Cardiac fibroblast (primary cell): ENCODE measurements at places on chromosomes 16 and 17.

DNA sequence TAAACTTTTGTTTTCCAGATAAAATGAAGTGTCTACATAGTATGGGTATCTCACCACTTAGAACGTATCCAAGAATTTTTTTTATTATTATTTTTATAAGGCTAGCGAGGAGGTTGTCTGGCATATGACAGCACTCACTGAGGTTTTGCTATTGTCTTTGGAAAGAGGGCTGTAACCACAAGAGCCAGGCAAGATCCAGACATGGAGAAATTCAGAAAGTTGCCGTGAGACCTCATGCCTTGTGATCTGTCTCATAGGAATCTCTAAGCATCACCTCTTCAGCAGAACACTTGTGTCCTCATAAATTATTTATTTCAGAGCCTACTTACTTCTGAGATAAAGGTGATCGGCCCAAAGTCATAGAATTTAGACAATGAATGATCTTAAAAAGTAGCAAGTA is 410.8 kb downstream of the CDH11 start:
- DNase-seq = no peak

DNA sequence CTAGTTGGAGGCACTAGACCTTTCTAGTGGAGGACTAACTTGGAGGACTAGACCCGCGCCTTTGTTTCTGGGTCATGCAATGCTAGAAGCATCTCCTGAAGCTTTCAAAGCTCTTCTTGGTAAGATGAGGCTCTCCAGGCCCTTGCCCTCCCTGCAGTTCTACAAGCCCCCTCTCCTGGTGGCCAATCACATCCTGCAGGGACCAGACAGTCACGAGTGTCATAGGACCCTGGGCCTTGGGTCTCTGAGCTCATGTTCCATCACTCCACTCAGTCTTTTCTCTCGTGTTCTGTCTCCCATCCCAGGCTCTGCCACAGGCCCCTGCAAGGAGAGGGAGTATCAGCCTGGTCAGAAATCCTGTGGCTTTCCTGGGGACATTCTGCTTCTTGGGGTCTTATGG is 119.6 kb downstream of the CYLD start:
- DNase-seq = no peak

DNA sequence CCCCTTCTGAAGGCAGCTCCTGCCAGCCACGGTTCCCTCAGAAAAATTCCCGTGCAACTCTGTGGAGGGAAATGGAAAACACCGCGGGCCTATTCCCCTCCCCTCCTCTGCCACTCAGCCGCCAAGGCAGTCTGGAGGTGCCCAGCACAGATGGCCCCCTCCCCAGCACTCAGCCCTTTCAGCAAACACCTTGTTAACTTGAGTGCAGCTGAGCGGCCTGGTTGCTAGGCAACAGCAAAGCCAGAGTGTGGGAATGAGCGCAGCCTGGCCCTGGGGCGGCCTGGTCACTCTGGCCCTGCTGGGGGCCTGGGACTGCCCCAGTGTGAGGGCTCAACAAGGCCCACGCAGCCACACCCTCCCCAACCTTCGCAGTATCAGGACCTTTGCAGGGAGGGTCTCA is 32.8 kb downstream of the CACNA1G start:
- DNase-seq = no peak

- no peak for DNase-seq
Observed at GRCh38 chr16:12392585-12393091, 411.0 kb downstream of the CPPED1 start.

GRCh38 chr17:63294776-63295175 is 151.3 kb downstream of the CYB561 start:
- DNase-seq = no peak

GRCh38 chr16:12455287-12455798 is 348.3 kb downstream of the CPPED1 start:
- DNase-seq = peak; percentile 66

DNA sequence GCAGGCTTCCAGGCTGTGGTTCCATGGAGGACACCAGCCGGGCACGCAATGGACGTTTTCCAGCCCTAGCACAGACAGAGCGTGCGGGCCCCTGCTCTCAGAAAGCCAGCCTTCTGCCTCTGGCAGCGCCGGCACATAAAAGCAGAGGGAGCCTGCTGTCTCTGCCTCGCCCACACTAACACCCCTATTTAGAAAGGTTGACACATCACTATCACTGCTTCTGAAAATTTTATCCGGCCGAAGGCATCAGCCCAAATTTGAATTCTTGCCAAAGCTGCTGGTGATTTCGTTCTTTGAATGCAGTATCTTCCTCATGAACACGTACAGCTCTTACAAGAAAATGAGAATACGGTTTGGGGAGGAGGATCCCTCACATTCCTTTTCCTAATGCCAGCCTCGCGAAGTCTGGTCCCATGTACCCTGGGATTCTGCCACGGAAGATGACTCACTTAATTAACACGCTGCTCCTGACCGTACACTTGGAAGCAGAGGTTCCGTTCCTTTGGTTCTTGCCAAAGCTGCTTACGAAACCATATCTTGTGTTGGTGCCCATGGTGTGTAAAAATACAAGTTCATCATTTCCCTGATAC is 1.3 kb upstream of the RAB11FIP3 start:
- peak; percentile 97 for DNase-seq

DNA sequence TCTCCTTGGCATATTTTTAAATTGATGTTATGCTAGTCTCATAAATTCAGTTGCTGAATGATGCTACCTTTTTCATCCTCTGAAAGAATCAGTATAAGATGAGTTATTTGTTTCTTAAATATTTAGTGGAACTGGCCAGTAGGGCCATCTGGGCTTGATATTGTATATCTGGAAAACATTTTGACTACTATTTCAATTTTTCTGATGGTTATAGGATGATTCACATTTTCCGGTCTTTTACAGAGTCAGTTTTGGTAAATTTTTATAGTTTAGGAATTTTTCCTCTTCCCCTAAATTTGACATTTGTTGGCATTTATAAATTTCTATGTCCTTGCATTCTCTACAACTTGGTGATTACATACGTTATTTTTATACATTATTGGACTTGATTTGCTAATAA is 296.3 kb upstream of the AXIN2 start:
- DNase-seq = no peak

- peak; percentile 7 for DNase-seq
Observed at GRCh38 chr16:69031877-69032301, 73.6 kb upstream of the HAS3 start.

DNA sequence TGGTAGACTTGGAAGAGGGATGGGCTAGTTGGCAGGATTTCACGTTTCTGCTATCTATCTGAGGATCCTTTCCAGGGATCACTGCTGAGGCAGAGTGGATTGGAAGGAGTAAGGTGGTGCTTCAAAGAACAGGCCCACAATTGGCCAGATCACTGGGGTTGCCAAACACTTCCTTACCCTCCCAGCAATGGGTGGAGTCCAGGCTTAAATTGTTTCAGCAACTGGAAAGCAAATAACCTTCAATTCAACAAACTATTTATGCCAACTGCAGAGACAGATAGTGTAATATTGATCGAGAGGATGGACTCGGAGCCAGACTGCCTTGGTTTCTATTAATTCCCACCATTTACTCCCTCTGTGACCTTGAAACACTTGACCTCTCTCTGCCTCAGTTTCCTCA is 2.1 kb downstream of the ARRB2 start:
- no peak for DNase-seq

DNA sequence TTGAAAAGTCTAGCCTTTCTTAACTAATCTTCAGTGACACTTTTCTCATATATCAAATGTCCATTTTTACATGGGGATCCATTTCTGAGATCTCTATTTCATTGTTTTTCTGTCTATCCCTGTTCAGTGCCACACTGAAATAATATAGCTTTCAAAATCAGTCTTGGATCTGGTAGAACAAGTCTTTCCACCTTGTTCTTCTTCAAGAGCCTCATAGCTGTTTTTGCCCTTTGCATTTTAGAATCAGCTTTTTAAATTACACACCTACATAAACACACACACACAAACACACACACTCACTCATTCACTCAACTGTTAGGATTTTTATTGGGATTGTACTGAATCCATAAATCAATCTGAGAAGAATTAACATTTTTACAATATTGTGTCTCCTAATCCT is 19.2 kb downstream of the GSDMB start:
- DNase-seq = no peak

GRCh38 chr16:860891-861290 is 60.4 kb upstream of the GNG13 start:
- no peak for DNase-seq

- no peak for DNase-seq
Observed at GRCh38 chr16:66258916-66259845, 107.3 kb upstream of the CDH5 start.

- DNase-seq = no peak
Observed at GRCh38 chr16:57141822-57142631, 43.8 kb downstream of the PSME3IP1 start.

DNA sequence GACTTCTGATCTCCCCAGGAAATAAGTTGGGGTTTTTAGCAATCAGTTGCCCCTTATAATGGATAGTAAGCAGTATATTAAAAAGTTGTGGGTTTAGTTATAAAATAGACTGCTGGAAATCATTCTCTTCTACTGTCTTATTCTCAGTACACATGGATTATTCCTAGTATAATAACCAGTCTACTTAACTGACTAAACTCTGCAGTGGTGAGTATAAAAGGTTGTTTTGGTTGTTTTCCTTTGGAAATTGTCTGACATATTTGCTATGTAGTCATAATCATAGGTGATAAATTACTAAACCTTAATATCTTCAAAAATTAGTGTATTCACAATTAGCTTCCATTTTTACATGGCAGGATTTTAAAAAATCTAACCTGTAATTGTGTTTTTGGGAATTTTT is 31.4 kb downstream of the CTCF start:
- no peak for DNase-seq

- no peak for DNase-seq
Observed at GRCh38 chr17:79681628-79682261, 49.0 kb upstream of the ENPP7 start.

DNA sequence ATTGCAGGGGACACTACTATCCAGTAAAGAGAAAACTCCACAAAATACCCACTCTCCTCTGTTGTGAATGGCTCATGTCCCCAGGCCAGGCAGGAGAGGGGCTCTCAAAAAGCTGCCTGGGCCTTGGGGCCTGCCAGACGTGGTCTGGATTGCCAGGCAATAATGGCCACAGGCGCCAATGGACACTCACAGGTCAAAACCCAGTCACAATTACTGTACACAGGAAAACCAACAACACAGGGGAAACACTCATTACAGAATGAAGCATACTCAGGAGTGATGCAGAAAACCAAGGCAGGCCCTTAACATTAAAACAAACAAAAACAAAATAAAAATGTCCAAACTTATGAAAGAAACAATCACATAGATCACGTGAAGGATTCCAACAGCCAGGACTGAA is 35.1 kb upstream of the SREBF1 start:
- DNase-seq = no peak

DNA sequence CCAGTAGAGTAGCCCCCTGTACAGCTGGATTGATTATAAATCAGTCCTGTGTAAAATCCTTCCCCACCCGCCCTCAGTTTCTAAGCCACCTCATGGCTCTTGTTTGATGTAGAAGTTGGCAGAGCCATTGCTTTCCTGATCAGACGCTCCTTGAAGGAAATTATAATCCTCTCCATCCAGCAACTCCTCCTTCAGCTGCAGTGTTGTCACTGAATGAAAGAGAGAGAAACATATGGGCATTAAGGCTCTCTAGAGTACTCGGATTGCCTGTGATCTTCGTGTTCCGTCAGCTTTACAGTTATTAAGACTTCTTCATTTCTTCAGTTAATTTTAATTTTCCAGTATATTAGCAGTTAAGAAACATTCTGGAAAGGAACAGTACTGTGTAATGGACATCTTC is 14.3 kb downstream of the NME2 start:
- no peak for DNase-seq

DNA sequence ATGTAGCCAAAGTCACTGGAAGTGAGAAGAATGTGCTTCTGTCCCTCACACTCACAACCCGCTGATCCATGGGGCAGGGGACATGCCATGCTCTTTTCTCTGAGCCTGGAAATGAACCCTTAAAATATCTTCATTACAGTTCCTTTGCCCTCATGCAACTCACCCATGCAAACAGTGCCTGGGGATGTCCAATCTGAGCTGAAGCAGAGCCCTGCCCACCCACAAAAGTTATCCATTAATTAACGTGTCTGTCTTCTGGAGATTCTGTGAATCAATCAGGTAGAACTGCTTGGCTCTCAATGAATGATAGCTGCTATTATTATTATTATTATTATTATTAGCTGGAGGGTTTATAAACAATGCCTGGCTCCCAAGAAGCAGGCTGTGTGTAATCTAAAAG is 133.7 kb downstream of the USP31 start:
- no peak for DNase-seq

- DNase-seq = no peak
Observed at GRCh38 chr17:34665819-34666763, 86.7 kb downstream of the TMEM132E start.

DNA sequence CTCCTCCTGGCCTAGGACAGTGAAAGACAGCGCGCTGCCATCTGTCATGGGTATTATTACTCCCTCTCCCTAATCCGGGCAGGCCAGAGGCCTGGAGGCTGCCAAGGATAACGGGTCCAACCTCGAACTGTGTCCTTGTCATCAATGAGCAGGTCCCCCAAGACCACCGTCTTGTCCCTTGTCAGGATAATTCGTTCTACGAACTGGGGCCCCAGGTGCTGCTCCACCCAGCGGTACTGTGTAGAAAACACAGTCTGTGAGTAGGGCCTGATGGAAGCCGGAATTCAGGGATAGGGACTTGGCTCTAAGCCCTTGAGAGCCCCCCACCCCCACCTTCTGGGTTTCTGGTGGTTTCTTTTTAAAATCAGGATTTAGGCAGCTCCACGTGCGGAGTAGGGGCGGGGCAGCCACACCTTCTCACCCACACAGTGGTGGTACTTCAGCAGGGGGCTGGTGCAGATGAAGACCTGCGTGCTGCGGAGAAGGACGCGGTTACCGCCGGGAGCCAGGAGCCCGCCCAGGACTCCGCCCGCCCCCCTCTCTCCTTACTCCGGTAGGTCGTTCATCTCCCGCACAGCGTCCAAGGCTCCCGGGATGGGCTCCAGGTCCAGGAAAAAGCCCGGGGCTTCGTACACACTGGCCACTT is 787 bp downstream of the NT5C start:
- DNase-seq = peak; percentile 66

GRCh38 chr16:27330542-27330941 is 16.8 kb downstream of the IL4R start:
- DNase-seq = peak; percentile 97

DNA sequence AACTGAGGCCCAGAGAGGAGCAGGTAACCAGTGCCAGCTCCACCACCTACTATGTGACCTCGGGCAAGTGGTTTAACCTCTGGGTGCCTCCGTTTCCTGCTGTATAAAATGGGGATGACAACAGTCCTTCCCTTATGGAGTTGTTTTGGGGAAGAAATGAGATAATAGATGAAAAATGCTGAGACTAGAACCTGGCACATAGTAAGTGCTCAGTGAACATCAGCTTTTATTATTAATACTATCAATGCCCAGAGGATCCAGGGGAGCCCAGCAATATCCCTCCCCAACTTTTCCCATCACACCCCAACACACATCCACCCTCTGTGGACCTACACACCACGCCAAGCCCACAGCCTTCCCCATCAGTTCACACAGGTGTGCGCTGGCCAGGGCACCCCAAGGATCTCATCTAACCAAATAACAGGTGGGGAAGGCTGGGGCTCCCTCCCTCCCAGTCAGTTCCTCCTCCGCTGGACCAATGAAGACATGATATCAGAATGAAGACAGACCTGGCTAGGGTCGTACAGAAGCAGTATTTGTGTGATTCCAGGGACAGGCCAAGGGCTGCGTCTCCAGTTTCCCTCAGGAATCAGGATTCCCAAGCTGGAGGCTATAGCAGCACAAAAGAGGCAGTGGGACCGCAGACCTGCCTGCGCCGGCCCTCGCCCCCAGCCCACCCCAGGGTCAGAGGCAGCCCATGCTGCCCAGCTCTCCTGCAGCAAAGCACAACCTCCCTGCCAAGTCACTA is 1.8 kb downstream of the ATP2A3 start:
- DNase-seq = no peak
